Right hindlimb (tissue), 1 donor: ENCODE measurements at places on chromosomes 1 and 21.
A peak's percentile ranks its signal among the peaks of the same experiment; 100 is the strongest.

- no peak for DNase-seq
Observed at GRCh38 chr1:20211511-20211931, 25.2 kb upstream of the PLA2G2C start.

GRCh38 chr1:180027949-180028445, 73.4 kb downstream of the CEP350 start:
- no peak for DNase-seq

DNA sequence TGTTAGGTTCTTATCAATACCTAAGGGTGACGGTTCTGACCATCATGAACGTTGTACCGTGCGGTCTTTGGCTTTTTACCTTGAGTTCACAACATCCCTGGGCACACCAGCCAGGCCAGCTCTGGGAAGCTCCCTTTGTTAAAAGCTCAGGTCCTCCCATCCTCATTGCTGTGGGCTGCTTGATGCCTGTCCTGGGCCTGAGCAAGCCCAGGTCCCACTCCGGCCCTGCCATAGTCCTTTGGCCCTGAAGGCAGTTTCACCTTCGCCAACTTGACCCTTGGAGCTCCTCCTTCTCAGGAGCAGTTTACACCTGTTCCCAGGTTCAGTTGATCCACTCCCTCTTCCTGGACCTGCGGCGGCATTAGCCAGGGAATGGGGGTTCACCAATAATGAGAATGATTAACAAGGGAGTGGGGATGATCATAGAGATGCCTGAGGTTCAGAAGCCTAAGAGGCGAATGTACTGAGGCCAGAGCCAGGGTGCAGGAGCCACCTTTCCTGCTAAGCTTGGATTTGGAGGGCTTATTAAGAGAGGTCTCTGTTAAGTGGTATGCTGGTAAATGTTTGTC, 40.2 kb downstream of the DHCR24 start:
- DNase-seq: no peak

GRCh38 chr1:96538111-96538641, 183.4 kb upstream of the PTBP2 start:
- DNase-seq: peak; percentile 73
